ENCODE measurements at places on chromosomes 1 and 21.

- DNase-seq = no peak
These were observed 23.6 kb downstream of the ZBTB18 start for GRCh38 chr1:244074559-244075171.

- DNase-seq = no peak
These were observed 21.2 kb downstream of the JAM2 start for GRCh38 chr21:25660233-25660632.

- no peak for DNase-seq
These were observed 175.7 kb downstream of the ZZZ3 start for GRCh38 chr1:77506771-77507170.

DNA sequence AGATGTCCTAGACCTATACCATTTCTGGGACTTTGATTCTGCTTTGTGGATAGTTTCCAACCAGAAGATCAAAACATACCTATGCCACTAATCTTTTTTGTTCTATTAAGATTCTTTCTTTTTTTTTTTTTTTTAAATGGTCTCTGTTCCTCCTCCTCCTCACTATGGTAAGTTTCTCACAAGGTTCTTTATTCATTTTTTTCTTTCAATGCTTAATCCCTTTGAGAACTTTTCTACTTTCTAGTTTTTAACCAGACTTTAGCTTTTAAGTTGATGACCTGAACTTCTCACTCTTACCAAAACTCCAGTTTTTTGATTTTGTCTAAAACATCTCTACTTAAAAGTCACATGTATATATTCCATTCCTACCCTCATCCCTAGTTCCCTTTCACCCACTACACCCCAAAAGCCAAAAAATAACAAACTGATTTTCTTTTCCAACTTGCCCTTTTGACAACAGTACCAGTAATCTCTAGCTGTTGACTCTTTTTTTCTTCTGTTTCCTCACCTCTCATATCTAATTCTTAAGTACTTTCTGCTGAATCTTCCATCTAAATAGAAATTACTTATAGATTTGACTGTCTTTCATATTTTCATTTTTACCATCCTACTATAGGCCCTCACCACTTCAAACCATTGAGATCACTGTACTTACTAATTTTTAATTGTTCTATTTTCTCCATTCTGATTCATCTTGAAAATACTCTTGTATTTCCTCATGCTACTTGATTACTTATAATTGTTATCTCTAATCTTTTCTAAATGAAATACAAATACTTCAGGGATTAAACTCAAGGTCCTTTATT is 6.1 kb downstream of the CEPT1 start:
- no peak for DNase-seq

DNA sequence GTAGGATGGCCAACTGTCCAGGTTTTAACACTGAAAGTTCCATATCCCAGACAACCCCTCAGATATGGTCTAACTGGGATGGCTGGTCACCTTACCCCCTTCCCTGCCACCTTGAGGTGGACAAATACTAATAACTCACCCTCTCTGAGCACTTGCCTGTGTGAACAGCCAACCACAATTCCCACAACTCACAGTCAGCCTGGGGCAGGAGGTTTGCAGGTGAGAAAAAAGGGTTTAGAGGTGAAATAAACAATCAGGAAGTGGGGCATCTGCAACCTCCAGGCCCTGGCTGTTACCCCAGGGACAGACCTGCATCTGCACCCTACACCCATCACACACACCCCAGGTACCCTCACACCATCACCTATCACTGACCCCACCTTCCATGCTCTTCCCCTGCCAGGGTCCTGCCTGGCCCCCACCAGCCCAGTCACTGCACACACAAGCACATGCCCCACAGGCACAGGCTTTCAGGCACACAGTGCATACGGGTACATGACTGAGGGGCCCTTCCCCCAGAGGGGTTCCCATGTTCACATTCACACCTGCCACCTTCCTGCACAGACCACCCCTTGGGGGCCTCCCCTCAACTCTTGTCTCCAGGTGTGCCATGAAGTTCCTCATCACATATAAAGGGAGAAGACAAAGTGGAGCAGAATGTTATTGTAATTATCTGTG is 679.5 kb downstream of the MATN1 start:
- no peak for DNase-seq

DNA sequence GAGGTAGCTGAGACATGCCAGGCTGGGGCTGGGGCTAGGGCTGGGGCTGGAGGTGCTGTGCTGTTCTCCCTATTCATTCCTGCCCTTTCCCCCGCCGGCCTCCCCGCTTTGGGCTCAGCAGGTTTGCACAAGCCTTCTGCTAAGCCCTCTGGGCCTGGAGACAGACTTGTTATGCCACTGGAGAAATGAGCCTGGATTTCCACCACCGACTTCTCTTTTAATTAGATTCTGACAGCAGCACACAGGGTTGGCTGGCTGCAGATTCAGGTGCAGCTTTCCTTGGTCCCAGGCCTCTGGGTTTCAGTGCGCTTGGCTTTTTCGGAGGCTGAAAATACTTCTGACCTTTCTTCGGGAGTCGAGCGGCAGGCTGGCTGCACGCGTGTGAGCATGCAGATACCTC is 71.5 kb upstream of the ACTL8 start:
- DNase-seq = no peak

DNA sequence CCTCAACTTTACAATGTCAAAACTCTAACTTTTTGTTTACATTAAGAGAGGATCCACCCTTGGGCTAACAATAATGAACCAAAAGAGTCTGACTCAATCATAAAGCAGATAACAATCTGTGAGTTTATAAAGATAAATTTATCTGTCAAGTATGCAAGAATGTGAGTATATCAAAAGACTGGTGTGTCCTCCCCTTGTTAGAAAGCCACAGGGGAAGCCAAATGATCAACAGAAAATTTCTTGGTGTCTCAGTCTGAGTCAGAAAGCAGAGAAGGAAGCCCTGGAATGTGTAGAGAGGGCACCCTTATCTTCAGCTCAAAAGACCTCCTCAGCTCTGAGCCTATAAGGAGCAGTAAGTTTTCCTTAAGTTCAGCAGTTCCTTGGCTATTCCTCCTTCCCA is 13.9 kb upstream of the PDIK1L start:
- no peak for DNase-seq

DNA sequence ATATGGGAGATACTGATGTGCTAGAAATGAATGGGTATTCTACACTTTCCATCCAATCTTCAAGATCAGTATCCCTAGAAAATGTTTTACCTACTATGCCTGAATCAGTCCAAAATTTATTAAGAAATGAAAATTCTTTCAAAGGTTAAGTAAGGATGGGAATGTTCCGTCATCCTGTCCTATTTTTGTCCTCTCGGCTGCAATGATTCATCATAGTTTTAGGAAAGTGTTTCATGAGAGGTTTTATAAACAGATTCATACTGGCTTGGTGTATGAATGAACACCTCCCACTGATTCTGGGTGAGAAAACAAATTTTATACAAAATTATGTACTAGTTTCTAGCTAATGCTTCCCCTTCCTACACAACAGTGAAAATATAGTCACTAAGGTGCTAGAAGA is 504.6 kb upstream of the NR5A2 start:
- DNase-seq = no peak

GRCh38 chr21:41665766-41666595 is 100.9 kb downstream of the RIPK4 start:
- no peak for DNase-seq

- DNase-seq = no peak
These were observed 56.9 kb downstream of the LYST start for GRCh38 chr1:235809688-235810397.

- no peak for DNase-seq
These were observed 49.3 kb upstream of the NEK2 start for GRCh38 chr1:211724687-211725196.

GRCh38 chr1:210819266-210819665 is 314.7 kb downstream of the KCNH1 start:
- no peak for DNase-seq

GRCh38 chr1:191034132-191034531 is 556.5 kb upstream of the BRINP3 start:
- DNase-seq = no peak

GRCh38 chr1:227357171-227357926 is 39.1 kb upstream of the CDC42BPA start:
- no peak for DNase-seq

DNA sequence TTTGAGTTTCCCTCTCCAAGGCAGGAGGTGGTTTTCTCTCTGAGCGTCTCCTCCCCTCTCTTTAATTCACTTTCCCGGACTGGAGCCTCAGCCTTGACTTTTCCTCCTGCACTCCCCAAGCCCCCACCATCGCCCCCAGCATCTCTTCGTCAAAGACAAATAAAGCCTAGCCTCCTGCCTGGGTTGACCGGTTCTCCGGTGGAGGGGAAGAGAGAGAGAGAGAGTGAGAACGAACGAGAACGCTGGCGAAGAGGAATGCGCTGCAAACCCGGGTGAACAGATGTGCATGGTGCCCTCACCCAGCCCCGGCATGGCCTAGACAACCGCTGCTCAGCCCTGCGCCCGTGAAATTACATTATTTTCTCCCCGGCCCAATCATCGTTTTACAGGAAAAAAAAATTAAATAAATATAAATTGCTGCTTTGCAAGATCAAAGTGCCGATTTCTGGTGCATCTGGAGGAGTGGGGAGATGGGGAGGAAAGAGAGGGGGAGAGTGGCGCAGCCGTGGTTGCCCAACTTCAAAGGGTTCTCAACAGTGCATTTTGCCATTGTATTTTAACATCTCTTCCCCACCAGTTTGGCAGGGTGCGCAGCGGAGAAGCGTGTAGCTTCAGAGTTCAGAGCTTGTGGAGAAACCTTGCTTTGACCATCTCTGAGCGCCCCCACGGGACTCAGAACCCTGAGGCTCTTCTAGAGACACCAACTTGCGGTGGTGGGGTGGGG is 11.4 kb upstream of the TBX15 start:
- no peak for DNase-seq

GRCh38 chr1:65741993-65742392 is 50.7 kb upstream of the PDE4B start:
- DNase-seq = no peak

All from left renal cortex interstitium (tissue), 4 donors.